IMR-90 (cell line): ENCODE measurements at places on chromosomes 5 and 9. TPM values are rescaled to one million over a fixed set of nuclear protein-coding genes. Genes with fewer than 3 reads are reported as not detected.

The C6 gene
- under 0.01 and 0.18 TPM in 2 replicates for total RNA-seq

The TMEM252 gene
- total RNA-seq, result not detected in 2 replicates

The C9 gene
- total RNA-seq, result not detected in 2 replicates

The NUTM2F gene
- total RNA-seq, result not detected in 2 replicates

The CRHBP gene
- total RNA-seq, result 0.28 TPM in 1 of 2 replicates, not detected in the other

The POU5F2 gene
- 1.1 and 1.4 TPM in 2 replicates for total RNA-seq

The GRIN1 gene
- not detected in 2 replicates for total RNA-seq

- DNase-seq, result no peak
Measured at GRCh38 chr5:1180096-1180495, 21.3 kb upstream of the SLC6A19 start.

- DNase-seq, result no peak
Measured at GRCh38 chr9:124384846-124385245, 30.4 kb downstream of the PSMB7 start.

- DNase-seq, result peak; percentile 99
Measured at GRCh38 chr9:127187231-127187956, 65.0 kb upstream of the ANGPTL2 start.

DNA sequence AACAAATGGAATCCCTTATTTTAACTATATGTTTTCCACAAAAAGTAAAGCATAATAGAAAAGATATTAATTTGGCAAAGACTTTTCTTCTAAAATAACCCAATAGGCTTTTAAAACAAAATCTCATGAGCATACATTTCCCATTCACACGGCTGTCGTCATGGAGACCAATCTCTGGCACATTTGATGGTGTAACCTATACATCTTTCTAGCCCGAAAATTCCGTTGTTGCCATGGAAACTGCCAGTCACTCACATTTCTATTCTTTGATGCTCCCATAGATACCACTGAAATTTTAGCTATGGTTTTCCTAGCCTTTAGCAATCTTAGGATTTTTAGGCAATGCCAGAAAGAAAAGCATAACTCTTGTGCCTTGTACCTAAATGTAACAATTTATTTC lies 262.9 kb upstream of the TRPM3 start:
- no peak for DNase-seq

- DNase-seq, result no peak
Measured at GRCh38 chr5:116469631-116470030, 105.0 kb downstream of the SEMA6A start.

- no peak for DNase-seq
Measured at GRCh38 chr9:109812818-109813281, 32.9 kb downstream of the PALM2AKAP2 start.

DNA sequence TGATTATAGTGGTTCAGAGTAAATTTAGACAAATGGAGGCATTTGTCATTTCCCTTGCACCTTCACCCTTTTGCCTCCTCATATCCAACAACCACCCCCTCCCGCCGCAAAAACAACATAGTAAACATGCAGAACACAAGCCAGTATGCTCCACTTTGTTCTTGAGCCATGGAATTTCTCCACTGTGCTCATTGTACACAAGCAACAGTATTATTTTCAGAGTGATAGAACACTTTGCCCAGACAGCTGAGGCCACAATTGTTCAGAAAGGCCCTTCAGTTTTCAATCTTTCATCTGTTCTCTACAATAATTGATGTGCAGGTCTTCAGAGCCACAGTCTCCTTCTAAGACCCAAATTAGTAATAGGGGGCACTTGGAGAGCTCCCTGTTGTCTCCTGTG lies 272.8 kb upstream of the SLC30A5 start:
- DNase-seq, result no peak

DNA sequence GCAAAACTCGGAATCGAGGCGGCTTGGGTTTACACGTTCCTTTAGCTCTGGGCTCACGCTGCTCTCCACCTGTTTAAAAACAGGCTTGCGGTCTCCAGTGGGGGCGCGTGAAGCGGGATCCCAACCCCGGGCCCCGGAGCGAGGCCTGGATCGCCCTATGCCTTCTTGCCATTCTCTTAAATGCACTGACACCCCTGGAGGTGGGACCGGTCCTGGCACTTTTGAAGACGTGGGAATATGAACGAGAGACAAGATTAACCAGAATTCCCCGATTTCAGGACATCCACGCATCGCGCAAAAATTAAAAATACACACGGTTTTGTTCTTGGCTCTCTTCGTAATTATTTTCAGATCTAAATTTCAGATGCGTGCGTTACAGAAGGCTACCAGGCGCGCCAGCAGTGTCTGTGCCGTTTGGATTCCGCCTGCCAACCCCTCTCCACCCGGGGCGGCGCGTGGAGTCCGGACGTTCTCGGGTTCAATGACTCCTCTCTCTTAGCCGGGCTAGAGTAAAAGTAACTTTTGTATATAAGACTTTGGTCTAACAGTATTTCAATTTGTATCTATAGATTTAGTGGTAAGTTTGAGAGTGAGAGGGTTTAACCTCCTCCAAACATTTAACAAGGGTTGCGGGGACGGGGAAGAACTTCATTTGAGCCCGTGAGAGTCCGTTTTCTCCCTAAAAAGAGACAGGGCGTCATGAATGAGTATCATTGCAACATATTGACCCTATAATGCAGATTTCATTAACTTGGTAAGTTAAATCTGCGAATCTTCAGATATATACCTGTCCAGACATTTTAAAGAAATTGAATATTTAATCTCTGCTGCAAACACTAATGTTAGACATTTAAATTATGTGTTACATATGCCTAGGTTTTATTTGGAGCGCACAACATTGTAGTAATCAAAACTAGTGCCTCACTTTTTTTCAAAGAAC lies 3.8 kb downstream of the FOXD1 start:
- DNase-seq, result no peak

- peak; percentile 49 for DNase-seq
Measured at GRCh38 chr5:149054416-149054815, 8.4 kb downstream of the SH3TC2 start.

DNA sequence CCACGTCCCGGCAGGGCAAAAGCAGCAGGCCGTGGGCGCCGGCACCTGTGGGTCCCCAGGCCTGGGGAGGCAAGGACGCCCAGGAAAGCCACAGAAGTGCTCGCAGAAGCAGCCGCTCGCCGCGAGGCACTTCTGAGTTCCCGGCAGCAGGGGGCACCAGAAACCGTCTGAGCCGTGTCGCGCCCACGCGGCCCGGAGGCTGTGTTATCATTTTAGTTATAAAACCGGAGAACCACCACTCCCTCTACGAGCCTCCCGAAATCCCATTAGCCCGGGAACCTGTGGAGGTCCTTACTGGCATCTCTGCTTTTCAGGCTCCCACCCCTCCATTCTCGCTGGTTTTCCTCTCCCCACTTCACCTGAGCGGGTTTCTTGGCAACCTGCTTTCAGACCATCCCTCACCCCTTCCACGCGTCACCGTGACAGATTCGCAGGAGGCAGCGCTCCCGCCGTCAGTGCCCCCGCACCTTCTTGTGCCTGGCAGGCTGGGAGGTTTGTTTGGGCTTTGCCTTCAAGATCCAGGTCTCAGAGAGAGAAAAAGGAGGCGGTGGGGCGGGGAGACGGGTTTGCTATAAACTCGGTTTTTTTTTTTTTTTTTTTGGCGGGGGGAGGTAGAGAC lies 2.3 kb downstream of the GDNF start:
- peak; percentile 77 for DNase-seq

GRCh38 chr9:95517559-95518425 lies 1.0 kb upstream of the PTCH1 start:
- DNase-seq, result no peak

DNA sequence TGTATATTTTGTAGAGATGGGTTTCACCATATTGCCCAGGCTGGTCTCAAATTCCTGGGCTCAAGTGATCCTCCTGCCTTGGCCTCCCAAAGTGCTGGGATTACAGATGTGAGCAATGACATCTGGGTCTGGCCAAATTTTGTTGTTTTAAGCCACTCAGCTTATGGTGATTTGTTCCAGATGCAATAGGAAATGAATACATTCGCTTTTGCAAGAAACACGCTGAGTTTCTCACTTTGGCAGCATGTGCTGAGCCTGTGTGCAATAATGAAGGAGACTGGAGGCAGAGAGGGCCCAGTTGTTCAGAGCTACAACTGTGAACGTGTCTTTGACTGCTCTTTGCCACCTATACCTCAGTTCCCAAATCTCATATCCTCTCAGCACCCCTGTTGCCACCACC lies 56.4 kb downstream of the KIF4B start:
- DNase-seq, result no peak

DNA sequence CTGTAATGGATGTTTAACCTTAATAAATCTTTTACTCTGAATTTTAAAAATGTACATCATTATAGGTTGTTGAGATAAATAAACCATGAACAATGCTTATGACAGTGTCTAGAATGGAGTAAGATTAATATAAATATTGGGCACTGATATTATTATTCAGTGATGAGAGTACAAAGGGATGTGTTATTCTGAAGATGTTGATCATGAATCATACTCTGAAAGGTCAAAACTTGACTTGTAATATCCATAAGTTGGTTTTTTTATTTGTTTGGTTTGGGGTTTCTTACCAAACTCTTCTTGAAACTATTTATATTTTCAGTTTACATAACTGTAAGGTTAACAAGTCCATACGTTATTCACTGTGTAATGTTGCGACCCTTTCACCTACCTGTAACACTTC lies 163.2 kb downstream of the MPDZ start:
- DNase-seq, result no peak

- no peak for DNase-seq
Measured at GRCh38 chr5:9405196-9405754, 140.6 kb downstream of the SEMA5A start.

- DNase-seq, result no peak
Measured at GRCh38 chr5:54693936-54694657, 176.5 kb downstream of the SNX18 start.

DNA sequence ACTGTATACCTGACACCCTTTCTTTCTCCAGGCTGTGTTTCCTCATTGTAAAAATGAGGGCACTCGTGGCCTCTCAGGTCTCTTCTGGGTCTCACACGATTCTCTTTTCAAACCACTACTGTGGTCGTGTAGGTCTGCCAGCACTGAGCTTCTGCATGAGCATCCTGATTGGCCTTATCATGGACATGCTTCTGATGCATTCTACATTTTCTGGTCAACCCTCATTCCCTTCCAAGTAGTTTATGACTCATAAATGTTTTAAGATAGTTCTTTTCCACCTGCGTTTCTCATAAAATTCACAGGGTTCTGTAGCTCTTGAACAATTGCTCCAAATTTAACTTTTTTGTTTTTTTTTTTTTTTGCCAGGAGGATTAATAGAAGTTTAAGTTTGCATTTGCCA lies 294.8 kb downstream of the KCTD16 start:
- no peak for DNase-seq

GRCh38 chr5:103475629-103476240 lies 86.9 kb downstream of the NUDT12 start:
- DNase-seq, result peak; percentile 60

DNA sequence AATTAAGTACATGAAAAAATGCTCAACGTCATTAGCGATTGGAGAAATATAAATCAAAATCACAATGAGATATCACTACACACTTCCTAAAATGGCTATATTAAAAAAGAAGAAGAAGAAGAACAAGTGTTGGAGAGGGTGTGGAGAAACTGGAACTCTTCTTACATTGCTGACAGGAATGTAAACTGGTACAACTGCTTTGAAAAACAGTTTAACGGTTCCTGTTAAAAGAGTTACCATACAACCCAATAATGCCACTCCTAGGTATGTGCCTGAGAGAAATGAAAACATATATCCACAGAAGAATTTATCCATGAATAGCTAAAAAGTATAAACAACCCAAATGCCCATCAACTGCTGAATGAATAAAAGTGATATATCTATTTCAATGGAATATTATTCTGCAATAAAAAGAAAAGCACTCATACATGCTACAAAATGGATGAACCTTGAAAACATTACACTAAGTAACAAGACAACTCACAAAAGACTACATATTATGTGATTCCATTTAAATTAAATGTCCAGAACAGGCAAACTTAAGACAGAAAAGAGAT lies 9.0 kb downstream of the FEM1C start:
- no peak for DNase-seq

DNA sequence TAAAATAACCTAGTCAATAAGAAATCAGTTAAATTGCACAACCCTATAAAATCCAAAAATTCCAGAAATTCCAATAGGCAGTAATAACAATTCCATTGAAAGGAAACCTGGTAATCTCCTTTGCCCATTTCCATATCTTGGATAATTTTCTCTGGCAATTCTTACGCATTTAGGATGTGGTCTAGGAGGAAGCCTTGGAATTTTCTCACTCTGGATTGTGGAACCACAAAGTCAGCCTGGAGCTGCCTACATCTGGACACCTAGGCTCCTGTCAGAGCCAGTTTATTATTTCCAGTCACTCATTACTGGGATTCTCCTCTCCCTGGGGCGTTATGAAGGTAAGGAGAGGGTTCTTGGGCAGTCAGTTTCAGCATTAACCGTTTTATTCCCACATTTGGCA lies 40.3 kb upstream of the GNE start:
- peak; percentile 25 for DNase-seq

DNA sequence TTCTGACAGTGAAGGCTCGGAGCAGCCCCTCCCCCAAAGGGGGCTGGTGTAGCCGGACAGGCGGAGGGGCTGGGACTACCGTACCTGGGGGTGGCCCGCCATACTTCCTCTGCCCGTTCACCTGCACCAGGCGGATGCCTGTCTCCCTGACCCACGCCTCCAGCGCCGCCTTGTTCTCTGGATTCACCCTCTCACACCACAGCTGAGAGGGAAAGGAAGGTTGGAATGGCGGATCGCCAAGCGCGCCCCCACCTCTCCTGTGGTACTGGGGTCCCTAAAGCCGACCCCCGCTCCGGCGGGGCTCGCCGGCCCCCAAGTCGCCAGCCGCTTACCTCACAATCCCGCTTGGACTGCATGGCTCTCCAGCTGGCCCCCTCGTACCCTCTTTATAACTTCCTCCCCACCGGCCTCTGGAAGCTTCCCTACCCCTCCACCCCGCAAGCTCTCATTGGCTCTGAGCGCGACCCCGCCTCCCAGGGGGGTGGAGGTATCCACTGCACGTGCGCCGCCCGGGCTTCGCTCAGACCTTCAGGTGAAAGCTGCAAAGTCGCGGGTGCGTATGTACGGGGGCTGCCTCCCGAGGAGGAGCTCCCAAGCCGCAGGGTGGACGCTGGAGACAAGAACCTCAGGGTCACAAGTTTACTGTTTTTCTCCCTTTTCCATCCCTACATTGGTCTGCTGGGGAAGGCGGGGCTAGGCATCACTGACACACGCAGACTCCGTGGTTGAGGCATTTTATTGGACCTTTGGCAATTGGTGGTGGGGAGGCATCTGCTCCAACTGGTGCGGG lies at the start of gene DND1:
DND1 (minus strand) TSS at position 390 of the 790 bp plus-strand sequence; CDS start at position 356, 34 bp downstream.
- DNase-seq, result no peak

DNA sequence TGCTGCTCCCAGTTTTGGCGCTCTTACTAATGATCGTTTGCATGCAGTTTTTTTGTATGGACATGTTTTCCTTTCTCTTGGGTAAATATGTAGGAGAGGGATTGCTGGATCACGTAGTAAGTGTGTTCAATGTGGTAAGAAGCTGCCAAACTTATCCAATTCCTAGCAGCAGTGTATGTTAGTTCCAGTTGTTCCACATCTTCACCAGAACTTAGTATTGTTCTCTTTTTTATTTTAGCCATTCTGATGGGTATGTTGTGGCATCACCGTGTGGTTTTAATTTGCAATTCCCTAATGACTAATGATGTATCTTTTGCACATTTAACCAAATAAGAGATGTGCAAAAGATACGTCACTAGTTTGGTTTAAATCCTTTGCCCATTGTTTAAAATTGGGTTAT lies 65.9 kb downstream of the IPPK start:
- DNase-seq, result no peak

GRCh38 chr5:125263356-125263755 lies 516.9 kb upstream of the ZNF608 start:
- DNase-seq, result peak; percentile 26
